SHP77 treated with DMSO at 0.1 percent for 48 hours (cell line): ENCODE measurements at places on chromosomes 4 and X.

DNA sequence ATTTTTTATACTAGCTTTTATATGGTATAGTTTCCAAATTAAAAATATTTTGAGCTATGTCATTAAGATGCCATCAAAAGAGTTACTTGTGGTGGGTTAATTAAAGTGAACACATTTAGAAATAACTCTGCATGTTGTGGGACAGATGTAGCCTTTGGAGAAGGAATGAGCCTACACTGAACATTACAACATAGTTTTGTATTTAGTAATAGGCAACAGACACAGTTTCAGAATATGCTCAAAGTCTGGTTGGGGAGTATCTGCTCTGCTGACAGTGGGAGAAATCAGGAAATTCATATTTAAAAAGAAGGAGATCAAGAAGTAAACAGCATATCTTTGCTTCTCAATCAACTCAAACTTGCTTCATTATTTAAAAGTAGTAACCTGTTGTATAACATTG lies 23.7 kb downstream of the EMCN start:
- DNase-seq: no peak

- DNase-seq: no peak
Measured at GRCh38 chr4:102439236-102439614, 61.9 kb upstream of the NFKB1 start.

GRCh38 chr4:102687373-102687981 lies 73.3 kb downstream of the MANBA start:
- no peak for DNase-seq

GRCh38 chrX:110924871-110925270 lies 129.3 kb upstream of the CHRDL1 start:
- DNase-seq: no peak

- DNase-seq: no peak
Measured at GRCh38 chr4:137597752-137598430, 65.6 kb upstream of the PCDH18 start.

DNA sequence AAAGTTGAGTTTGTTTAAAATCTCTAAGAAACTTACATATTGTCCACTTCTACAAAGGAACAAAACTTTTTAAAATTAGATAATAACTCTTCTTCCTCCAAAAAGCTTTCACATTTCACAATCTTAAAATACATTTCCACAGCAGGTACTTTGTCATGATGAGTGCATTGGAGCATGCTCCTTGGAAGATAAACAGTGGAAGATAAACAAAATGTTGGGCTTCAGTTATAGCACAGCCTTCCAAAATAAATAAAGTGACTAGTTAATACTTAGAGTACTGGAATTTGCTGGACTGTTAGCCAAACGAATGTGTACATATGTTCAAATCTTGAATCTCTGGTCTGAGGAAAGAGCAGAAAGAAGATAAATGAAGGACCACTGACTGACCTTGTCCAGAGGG lies 54.9 kb upstream of the PDE5A start:
- DNase-seq: no peak

DNA sequence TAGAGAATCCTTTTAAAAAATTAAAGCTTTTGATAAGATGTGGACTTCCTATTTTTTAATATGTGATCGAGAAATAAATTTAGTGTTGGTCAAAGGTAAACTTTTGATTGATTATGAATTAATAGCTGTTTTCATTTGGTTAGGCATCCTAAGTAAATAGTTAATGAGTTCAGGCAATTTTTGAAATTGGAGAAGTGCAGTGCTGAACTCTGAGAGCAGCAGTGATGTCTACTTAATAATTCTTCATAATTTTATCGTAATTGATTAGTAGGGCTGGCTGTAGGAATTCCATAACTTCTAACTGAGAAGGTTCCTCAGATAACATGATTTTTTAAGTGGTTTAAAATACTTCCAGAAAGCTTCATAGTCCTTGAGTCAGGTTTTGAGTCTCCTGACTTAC lies 1.5 kb downstream of the MND1 start:
- DNase-seq: no peak
